Effector memory CD8-positive, alpha-beta T cell (primary cell): ENCODE measurements at places on chromosomes 2 and 18.

GRCh38 chr2:102368461-102369109 lies 13.0 kb downstream of the IL18R1 start:
- peak; percentile 14 for DNase-seq

DNA sequence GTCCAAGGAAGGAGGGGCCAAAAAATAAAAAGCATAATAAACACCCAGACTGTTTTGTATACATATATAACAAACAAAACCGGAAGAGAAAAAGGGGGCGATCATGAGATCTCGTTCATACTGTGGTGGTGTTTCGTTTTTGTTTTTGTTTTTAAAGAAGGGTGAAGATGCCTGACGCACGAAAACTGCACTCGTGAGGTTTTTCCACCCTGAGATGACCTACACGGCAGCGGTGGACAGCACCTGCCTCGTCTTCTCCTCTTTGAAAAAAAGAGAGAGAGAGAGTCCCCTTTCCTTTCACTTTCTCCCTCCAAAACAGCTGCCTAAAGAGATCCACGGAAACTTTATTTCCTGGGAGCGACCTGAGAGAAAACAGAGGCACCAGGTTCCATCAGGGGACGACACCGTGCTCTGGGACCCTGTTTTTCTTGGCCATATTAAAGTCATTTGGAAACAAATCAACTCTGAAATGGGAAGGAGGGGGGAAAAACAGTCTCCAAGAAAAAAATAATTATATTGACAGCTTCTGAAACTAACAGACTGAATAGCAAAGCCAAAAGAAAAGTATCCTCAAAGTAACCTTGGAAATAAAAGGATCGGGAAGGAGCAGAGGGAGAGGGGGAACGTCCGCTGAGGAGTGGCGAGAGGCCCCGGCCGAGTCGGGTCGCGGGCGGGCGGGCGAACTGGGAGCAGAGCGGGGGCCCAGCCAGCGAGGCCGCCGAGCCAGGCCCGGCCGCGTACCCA lies 3.5 kb downstream of the POU3F3 start:
- DNase-seq, result no peak

GRCh38 chr18:13286456-13287125 lies 68.0 kb downstream of the LDLRAD4 start:
- no peak for DNase-seq

DNA sequence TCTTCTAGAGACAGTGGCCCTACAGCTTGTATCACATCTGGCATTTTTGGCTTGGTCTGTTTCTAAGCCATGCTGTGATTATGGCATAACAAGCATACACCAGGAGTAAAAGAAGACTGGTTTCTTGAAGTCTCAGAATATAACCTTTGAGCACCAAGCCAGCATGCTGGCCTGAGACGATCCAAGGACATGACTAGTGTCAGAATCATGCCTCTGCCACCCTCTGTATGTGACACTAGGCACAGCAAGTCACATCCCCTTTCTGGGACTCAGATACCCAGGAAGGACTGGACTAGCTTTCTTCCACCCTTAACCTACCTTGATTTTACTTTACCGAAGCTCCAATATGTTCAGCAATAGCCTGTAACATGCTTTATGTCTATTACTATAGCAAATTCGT lies 345.5 kb downstream of the SETBP1 start:
- no peak for DNase-seq

DNA sequence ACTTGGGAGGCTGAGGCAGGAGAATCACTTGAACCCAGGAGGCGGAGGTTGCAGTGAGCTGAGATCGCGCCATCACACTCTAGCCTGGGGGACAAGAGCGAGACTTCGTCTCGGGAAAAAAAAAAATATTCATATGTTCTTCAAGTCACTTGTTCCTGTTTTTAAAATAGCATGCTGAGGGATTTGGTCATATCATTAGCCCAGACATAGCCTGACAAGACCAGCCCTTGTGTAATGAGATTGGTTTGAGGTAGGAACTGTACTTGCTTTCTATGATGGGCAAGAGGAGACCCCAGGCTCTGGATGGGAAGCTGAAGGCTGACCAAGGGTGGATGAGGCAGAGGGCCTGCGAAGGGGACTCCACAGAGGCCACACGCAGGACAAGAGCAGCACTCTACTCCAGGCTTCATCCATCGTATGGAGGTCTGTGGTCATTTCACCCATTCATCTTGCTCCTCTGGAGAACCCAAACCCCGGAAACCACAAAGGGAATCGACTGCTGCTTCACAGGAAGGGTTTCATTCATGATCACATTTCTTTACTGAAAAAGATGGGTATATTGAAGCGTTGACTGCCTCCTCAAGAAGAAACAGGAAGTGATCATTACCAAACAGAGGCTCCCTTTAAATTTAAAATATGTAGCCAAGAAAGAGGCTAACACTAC lies 87.1 kb upstream of the ZNF397 start:
- no peak for DNase-seq

GRCh38 chr18:79526468-79527460 lies 131.0 kb downstream of the NFATC1 start:
- DNase-seq, result no peak

DNA sequence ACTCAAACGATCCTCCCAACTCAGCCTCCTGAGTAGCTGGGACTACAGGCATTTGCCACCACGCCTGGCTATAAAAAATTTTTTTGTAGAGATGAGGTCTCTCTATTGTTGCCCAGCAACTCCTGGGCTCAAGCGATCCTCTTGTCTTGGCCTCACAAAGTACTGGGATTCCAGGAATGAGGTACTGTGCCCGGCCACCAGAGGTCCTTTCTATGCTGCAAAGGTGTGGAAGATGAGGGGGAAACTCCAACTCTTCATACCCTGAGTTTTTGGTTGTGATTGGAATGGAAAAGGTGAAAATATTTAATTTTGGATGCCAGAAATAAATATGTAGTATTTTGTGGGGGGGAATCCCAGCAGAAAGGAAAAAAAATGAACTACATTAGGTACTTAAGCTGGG lies 36.0 kb downstream of the MRPL33 start:
- DNase-seq, result no peak

- DNase-seq, result no peak
These were observed 43.8 kb downstream of the AGFG1 start for GRCh38 chr2:227515742-227516141.

- DNase-seq, result no peak
These were observed 235.2 kb downstream of the LDLRAD4 start for GRCh38 chr18:13453714-13454113.

GRCh38 chr18:22694954-22695353 lies 238.2 kb upstream of the RBBP8 start:
- DNase-seq, result no peak

GRCh38 chr2:230648356-230648755 lies 64.3 kb upstream of the CAB39 start:
- no peak for DNase-seq

- no peak for DNase-seq
These were observed 334.2 kb upstream of the LRRTM1 start for GRCh38 chr2:80638783-80639182.

- DNase-seq, result no peak
These were observed 27.2 kb upstream of the RPL31 start for GRCh38 chr2:100974712-100975520.

DNA sequence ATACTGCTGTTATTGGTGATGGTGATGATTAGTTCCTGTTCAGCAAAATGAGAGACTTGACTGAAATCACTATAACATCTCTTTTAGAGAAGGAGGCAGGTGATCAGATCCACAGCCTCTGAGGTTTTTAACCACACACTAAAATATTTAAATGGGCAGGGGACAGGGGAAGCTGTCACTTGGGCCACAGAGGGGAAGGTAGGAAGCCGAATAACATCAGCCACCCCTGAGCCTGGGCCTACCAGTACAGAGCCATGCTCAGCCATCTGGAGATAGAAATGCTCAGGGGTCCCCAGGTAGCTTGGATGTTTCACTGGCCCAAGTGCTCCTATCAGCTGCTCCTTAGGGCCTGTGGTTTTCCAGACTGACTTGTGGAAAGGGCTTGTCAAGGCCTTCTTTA lies 122.3 kb downstream of the MRO start:
- no peak for DNase-seq

DNA sequence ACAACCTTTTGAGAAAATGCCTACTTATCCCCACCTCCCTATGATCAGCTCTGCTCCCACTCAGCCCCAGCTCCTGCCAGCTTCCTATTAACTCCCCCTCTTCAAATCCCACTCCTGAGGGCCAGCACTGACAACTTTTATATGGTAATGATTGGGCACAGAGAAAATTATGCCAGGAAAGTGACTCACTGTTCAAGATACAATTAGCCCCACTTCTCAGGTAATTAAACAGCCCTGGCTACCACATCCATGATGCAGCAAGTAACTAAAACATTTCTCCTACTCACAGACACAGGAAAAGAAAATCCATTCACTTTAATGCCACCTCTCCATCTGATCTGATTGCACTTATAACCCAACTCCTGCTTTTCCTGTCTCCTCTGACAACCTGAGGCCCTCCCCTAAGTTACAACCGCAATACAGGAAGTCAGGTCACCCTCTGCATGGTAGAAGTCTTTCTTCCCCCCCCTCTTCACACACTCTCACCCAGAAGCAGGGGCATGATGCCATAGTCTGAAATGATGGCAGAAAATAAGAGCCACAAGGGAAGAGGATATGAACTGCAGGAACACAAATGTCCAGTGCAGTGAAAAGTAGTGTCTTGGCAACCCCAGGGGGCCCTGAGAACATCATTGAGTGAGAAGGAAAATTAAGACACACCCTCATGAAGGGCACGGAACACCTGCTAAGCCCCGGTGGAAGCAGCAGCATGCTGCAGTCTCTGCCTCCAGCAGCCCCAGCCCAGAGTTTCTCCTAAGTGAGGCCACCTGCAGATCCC lies 54.4 kb downstream of the STK39 start:
- peak; percentile 39 for DNase-seq

- no peak for DNase-seq
These were observed 16.3 kb downstream of the MFSD2B start for GRCh38 chr2:24026233-24026632.

GRCh38 chr2:71787108-71787415 lies 333.7 kb downstream of the DYSF start:
- no peak for DNase-seq

GRCh38 chr2:188785061-188785460 lies 189.1 kb upstream of the COL3A1 start:
- no peak for DNase-seq

DNA sequence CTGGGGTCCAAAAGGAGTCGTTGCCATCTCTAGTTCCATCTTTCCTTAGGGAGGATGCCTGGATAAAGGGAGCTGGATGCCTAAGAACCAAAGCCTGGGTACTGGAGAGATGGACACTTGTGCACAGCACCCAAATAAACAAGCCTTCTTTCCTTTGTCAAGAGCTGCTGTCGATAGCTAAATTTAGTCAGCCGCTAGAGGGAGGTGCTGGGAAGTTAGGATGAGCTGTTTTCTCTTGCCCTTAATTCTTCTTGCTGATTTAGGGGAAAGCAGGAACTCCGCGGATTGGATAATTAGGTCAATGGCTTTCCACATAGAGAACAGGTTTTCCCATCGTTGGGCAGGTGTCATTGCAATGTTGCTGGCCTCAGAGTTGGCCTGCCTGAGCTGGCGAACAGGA lies 30.9 kb upstream of the SERPINB12 start:
- no peak for DNase-seq

- peak; percentile 97 for DNase-seq
These were observed at the start of gene UXS1 for GRCh38 chr2:106193977-106194778. Gene UXS1 (minus strand): TSS chr2:106194301. CDS start chr2:106194241, 60 bp downstream.

- no peak for DNase-seq
These were observed 22.5 kb upstream of the TCF4 start for GRCh38 chr18:55610506-55610905.

- DNase-seq, result no peak
These were observed 72.2 kb upstream of the MAP2 start for GRCh38 chr2:209351636-209352035.

- no peak for DNase-seq
These were observed 31.4 kb downstream of the ATOH8 start for GRCh38 chr2:85785027-85785822.

DNA sequence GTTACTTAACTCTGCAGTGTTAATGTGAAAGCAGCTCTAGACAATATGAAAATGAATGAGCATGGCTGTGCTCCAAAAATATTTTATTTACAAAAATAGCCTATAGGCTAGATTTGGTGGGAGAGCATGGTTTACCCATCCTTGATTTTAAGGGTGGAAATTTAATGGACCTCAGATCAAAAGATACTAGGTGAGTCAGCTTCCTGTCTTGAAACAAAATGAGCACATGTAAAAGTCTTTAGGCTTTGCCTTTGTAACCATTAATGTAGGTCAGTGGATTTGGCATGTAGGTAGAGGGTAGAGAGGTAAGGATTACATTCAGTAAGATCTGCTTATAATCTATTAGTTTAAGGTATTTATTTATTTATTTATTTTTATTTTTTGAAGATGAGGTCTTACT lies 72.7 kb downstream of the GREB1L start:
- no peak for DNase-seq

DNA sequence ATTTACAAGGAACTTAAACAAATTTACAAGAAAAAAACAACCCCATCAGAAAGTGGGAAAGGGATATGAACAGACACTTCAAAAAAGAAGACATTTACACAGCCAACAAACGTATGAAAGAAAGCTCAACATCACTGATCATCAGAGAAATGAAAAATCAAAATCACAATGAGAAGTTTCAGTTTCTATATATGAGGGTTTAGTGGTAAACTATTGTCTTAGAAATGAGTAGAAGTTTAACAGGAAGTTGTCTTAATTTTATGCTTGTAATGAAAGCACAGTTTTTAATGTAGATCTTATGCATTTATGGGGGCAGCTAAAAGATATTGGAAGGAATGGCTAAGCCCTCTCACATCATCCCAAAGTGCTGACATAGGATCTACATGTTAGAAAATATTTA lies 325.4 kb downstream of the ERBB4 start:
- no peak for DNase-seq

DNA sequence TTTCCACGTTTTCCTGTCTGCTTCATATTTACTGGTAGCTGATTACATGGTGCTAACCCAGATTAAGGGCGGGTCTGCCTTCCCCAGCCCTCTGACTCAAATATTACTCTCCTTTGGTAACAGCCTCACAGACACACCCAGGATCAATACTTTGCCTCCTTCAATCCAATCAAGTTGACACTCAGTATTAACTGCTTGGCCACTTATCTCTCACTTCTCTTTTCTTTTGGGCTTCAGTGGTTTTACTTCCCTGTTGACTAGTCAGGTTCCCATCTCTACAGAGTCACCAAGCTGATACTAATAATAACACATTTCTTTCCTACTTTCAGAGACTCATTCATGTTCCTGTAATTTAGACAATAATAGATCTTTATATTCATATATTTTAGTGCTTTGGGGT lies 302.2 kb upstream of the MAP2 start:
- DNase-seq, result no peak
